ENCODE measurements at places on chromosomes 5 and 9. TPM values are rescaled to one million over a fixed set of nuclear protein-coding genes. Genes with fewer than 3 reads are reported as not detected.

DNA sequence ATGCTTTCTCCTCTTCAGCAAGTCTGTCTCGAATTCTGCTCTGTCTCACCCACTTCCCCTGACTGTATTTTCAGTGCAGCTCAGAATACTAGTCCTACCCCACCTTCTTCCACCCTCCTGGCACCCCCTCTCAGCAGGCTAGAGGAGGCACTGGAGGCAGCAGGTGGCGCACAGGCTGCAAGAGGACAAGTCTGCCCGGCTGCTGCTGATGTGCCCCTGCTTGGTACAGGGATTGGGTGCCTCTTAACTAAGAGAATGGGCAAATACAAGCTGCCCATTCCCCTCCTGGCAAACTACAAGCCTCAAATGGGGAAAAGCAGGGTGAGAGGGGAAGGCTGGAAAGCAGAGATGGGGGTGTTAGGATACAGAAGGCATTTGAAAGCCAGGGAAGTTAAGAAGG is 5.1 kb downstream of the TLN1 start:
- DNase-seq, result peak; percentile 32

- DNase-seq, result no peak
Measured at GRCh38 chr5:10519729-10520128, 44.1 kb upstream of the ANKRD33B start.

The RETREG1 gene
- total RNA-seq, result 2.1 TPM

The GGTA1 gene
- total RNA-seq, result 0.87 TPM

The IL13 gene
- total RNA-seq, result not detected

The EXOSC3 gene
- total RNA-seq, result 20.3 TPM

DNA sequence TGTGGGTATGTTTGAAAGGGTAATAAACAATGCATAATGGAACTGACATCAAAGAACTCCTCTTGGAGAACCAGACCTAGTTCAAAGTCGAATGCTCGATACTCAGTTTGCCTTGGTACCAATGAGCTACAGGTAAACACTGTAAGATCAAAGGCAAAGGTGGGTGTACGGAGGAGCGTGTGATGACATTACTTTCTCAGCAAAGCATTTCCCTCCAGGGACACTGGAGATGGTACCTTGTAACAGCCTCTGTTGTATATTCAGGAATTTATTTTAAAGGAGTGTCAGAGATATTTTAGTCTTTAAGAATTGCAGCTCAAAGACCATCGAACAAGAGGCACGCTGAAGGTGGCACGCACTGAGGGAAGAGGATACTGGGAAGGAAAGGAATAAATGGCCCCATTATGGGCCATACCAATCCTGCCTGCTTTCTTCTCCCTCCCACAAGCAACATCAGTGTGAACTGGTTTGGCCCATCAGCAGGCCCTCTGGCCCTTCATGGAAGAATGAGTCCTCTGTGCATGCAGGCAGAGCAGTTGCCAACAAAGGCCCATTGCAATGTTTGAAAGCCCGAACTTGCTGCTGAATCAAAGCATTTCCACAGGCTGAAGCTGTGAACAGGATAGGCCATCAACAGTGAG is 410.2 kb downstream of the ACTL7B start:
- no peak for DNase-seq

- no peak for DNase-seq
Measured at GRCh38 chr5:173498286-173498685, 118.2 kb downstream of the BOD1 start.

- no peak for DNase-seq
Measured at GRCh38 chr9:135502168-135502872, 1.8 kb downstream of the MRPS2 start.

GRCh38 chr5:35939639-35940038 is 1.2 kb upstream of the CAPSL start:
- no peak for DNase-seq

- no peak for DNase-seq
Measured at GRCh38 chr9:130990978-130991777, 17.8 kb upstream of the LAMC3 start.

The PDGFRB gene
- 93.1 TPM for total RNA-seq

GRCh38 chr5:171750311-171750788 is 35.3 kb upstream of the SMIM23 start:
- no peak for DNase-seq

DNA sequence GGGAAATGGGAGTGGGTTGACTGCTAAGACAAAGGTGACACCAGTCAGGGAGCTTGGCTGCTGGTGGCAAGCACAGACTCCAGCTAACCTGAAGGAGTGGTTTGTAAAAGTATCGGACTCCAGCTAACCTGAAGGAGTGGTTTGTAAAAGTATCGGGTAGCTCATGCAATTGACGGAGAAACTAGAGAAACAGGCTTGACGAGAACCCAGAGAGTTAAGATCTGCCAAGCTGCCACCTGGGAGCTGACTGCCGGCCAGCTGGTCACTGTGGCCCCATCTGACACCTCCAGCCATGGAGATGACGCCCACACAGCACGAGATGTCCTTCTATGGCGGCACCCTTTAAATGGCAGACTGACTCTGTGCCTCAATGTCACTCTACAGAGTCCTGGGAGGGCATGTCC is 28.3 kb upstream of the CRB2 start:
- DNase-seq, result no peak

- no peak for DNase-seq
Measured at GRCh38 chr9:20402273-20402875, 219.9 kb downstream of the MLLT3 start.

The CDKN2B-AS1 gene
- 4.3 TPM for total RNA-seq

- DNase-seq, result no peak
Measured at GRCh38 chr5:75545131-75545530, 33.4 kb downstream of the POLK start.

DNA sequence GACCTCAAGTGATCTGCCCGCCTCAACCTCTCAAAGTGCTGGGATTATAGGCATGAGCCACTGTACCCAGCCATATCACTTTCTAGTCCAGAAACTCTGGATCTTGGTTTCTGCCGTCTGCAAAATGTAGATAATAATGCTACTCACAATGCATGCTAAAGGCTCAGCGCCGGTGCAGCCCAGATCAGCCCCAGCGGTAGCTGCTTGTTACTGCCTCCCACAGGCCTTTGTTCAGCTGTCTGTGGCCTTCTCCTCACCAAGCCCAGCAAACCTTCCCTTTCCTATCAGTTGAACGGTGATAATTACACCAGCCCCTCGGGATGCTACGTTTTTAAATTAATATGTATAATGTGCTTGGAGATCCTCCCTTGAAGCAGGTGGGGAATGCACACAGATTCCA is 26.2 kb upstream of the MSX2 start:
- DNase-seq, result no peak

The SLC6A19 gene
- total RNA-seq, result not detected

- DNase-seq, result no peak
Measured at GRCh38 chr5:42285230-42285629, 138.0 kb upstream of the GHR start.

GRCh38 chr5:119095611-119096010 is 24.7 kb downstream of the DMXL1 start:
- DNase-seq, result no peak

- no peak for DNase-seq
Measured at GRCh38 chr5:179796877-179797608, 3.3 kb downstream of the LTC4S start.

The PPP3R2 gene
- total RNA-seq, result not detected

DNA sequence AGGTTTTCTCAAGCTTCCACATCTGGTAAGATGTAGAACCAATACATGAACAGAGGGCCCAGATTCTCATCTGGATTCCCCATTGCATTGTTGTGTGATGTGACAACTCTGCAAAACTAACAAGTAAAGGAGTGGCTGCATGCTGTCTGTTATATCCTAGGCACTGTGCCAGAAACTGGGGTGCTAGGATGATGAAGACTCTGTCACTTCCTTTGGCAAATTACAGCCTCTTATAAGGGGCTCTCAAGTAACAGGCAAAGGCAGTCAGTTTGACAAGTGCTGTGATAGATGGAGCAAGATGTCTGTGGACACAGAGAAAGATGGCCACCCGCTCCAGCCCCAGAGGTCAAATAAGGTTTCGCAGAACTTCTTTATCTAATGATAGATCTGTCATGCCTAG is 115.7 kb downstream of the PAPPA start:
- no peak for DNase-seq

DNA sequence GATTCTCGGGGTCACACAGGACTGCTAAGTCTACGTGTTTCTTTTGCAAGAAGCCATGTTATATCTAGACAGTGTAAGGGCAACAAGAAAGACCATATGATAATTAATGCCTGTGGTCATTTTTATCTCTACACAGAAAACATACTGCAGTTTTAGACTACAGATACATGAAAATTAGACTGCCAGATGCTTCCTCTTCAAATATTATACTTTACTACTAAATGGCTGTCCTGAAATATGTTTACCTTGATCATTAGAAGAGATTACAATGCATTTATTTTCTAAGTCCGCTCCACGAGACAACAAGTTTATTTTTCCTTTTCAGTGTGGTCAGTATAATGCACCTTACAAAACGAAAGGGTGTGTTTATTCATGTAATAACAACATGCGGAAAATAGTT is 147.6 kb downstream of the KIAA0825 start:
- DNase-seq, result no peak

The SEPTIN8 gene
- 9.4 TPM for total RNA-seq

DNA sequence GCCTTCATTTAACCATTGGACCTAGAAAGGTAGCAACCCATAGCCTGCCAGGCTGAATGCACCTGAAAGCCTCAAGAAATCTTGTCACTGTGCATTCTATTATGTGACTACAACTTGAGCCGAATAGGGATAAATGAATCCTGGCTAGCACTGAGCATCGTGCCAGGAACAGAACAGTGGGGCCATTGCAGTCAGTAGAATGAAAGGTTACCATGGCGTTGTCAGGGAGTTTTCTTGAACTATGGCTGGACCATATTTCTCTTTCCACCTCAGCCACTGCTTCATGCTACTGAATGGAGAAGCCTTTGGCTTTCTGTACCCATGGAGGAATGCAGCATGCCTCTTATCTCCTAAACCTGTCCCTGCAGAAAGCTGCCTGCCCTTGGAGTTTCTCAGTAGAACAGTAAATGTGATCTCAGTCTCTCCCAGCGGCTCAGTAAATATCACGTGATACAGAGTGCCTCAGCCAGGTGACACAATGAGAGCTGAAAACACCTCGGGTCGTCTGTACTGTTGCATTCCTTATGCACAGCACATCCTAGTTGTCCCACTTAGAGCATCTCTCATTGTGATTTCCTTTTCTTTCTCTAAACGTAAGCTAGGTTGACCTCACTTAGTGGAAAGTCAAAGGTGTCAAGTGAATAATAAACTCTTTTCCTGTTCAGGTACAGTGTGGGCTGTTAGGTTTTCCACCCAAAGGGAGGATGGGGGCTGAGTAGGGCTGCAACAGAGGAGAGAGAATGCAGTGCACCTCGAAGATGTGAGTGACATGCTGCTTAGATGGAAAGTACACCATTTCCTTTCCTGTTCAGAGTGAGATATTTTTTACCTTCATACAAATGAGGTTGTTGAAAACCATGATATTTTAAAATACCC is 115.3 kb downstream of the MACIR start:
- no peak for DNase-seq

DNA sequence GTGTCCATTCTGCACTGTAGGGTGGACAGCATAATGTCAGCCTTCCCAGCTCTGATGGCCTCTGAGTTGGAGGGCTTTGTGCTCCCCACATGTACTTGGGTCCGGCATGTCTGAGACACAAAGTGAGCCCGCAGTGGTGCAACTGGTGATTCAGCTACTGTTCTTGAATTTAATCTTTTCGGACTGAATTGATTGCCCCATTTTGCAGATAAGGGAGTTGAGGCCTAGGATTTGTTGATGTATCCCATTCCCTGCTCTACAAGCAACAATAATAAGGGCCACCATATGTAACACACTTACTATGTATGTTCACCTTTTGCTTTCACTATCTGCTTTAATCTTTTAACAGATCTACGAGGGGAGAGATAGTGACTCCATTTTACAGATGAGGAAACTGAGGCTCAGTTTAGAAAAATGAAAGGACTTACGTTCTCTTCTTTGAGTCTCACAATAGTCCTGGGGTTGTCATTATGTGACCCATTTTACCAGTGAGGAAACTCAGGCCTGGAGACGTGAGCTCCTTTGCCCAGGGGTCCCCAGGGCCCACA is 4.5 kb downstream of the GSN start:
- no peak for DNase-seq

- DNase-seq, result no peak
Measured at GRCh38 chr9:16075696-16076095, 522.9 kb downstream of the CCDC171 start.

DNA sequence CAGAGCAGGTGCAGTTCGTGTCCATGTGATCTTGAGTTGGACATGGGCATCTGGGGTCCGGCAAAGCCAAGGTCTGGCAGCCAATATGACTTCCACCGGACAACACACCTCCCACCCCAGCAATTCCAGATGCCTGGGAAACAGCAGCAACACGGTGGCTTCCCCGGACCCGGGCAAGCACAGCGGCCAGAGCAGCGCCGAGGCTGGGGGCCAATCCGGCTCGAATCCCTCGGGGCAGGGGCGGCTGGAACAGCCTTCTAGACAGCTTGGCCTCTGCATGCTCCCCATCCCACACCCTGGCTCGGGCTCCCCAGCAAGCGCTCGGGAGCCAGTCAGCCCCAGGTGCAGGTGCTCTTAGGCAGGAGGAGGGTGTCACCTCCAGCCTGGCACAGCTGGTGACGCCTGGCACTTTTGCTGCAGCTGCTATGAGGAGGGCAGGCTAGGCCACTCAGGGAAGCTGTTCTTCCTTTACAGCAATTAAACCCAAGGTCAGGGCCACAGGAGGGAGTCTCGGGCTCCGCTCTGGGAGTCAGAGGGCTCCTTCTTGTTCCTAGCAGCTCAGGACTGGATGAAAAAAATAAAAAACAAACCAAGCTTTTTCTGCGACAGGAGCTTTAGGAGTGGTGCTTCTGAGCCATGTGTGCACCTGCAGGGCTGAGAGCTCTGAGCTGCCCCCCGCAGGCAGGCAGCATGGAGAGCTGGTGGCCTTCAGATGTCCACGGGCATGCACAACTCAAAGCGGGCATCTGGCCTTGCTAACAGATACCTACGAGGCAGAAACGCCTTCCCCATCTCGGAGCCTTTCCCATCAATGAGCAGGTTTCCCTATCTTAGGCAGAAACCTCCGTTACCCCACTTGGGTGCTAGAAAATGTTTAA is 28.2 kb downstream of the DBH start:
- no peak for DNase-seq

DNA sequence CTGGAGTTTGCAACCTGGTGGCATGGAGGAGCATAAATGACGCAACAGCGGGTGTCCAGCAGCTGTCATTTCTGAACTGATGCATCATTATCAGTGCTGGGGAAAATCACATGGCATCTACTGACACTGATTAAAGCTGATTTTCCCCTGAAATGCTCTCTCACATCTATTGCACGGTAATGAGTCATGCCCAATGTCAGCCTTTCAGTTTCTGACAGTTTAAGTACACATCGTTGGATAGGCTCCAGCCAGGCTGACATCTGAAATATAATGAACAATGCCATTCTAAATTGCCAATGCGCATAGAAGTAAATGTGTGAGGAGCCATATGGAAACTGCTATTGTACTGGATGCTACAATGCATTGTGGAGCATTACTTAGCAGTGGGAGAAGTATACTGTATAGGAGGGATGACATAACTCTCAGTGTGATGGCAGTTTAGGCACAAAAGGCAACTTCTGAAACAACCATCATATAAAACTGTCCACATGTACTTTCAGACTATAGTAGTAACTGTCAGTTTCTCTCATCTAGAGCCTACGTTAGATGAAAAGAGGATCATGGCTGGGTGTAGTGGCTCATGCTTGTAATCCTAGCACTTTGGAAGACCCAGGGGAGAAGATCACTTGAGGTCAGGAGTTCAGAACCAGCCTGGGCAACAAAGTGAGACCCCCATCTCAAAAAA is 389.3 kb upstream of the DMAC1 start:
- DNase-seq, result no peak

Data from natural killer cell (primary cell).